ENCODE measurements at places on chromosomes 7 and 10. TPM values are rescaled to one million over a fixed set of nuclear protein-coding genes. Genes with fewer than 3 reads are reported as not detected.

DNA sequence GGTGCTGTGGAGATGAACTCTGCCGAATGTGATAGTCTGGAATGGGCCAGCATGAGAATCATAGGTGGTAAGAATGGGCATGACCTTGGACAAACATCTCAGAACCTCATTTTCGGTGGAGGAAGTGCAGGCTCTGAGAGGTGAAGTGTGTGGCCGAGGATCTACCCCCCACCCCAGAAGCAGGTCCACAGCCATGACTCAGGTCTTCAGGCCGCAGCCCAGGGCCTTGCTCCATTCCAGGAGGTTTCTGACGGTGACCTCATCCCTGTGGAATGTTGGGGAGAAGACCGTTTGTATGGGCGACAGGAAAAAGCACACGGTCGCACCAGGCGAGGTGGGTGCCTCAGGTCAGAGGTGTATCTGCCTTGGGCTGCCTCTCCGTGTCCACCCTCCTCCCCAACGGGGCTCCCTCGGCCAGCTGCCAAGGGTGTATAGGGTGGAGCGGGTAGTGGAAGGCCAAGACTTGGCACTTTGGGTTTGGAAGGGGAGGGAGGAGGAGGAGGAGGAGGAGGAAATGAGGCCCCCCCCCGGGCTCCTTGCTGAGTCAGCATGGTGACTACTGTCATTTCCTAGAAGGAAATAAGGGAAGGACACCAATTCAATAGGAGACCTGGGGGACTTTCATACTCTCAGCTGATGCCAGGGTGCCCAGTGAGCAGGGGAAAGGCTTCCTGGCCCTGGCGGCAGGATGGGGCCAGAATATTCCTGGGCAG lies 168.0 kb upstream of the RHEB start:
- H3K36me3 ChIP-seq, result no peaks in the 10 kb centered on the region
- no peak overlapping the region for H3K4me3 ChIP-seq
- no peaks in the 10 kb centered on the region for H3K4me1 ChIP-seq
- no peak overlapping the region for H3K27ac ChIP-seq
- no peak for DNase-seq
- H3K27me3 ChIP-seq, result no peaks in the 10 kb centered on the region

The HOXA1 gene
- 0.10 TPM for total RNA-seq

DNA sequence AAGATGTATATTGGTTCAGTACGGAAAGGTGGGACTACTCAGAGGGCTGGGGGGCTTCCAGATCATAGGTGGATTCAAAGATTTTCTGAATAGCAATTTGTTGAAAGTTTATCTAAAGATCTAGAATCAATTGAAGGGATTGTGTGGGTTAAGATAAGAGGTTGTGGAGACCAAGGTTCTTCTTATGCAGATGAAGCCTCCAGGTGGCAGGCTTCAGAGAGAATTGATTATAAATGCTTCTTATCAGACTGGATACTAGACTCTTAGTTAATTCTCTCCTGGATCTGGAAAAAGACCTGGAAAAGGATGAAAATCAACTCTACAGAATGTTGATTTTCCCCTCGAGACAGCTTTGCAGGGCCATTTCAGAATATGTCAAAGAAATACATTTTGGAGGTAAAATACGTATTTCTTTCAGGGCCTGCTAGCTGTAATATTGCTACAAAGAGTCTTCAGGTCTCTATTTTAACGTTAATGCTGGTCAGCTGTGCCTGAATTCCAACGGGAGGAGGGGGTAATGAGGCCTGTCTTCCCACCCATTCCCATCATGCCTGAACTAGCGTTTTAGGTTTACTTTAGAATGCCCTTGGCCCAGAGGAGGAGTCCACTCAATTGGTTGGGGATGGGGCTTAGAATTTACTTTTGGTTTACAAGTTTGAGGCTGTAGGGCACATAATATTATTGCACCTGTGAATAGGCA lies 12.8 kb upstream of the GPR15LG start:
- H3K27me3 ChIP-seq, result no peaks in the 10 kb centered on the region
- no peak for DNase-seq
- H3K4me1 ChIP-seq, result no peaks in the 10 kb centered on the region
- no peaks in the 10 kb centered on the region for H3K36me3 ChIP-seq
- H3K27ac ChIP-seq, result no peak overlapping the region
- no peak overlapping the region for H3K4me3 ChIP-seq

The COL28A1 gene
- 0.49 TPM for total RNA-seq

DNA sequence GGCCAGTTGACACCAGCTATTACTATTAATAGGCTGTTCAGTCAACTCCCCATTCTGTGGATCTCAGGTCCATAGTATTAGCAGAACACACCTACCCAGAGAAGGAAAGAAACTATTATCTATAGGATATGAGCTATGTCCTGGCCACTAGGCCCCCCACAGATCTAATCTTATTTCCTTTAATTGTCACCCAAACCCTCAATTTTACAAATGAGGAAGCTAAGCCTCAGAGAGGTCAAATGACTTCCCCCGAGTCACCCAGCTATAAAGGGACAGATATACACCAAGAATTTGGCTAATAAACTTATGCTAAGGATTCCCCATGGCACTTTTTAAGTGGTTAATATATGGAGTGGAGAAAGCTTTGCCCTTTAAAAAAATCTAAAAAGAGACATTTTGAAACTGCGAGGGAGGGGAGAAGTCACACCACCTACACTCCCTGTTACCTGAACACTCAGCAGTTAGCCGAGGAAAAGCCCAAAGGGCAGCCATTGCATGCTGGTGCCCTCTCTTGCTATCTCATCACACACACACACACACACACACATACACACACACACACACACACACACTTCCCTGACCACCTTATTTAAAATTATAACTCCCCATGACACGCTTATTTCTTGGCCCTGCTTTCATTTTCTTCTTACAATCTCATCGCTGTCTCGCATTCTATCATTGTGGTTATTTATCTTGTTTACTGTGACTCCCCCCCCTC lies 157.0 kb upstream of the ADO start:
- no peak overlapping the region for H3K4me3 ChIP-seq
- no peak overlapping the region for H3K27ac ChIP-seq

- H3K27me3 ChIP-seq, result no peaks in the 10 kb centered on the region
- H3K36me3 ChIP-seq, result no peaks in the 10 kb centered on the region
- DNase-seq, result no peak
- no peaks in the 10 kb centered on the region for H3K4me1 ChIP-seq
- no peak overlapping the region for H3K27ac ChIP-seq
These were observed 316.8 kb downstream of the PCDH15 start for GRCh38 chr10:54484186-54484585.
